ENCODE measurements at places on chromosomes 11 and 22. TPM values are rescaled to one million over a fixed set of nuclear protein-coding genes. Genes with fewer than 3 reads are reported as not detected.

DNA sequence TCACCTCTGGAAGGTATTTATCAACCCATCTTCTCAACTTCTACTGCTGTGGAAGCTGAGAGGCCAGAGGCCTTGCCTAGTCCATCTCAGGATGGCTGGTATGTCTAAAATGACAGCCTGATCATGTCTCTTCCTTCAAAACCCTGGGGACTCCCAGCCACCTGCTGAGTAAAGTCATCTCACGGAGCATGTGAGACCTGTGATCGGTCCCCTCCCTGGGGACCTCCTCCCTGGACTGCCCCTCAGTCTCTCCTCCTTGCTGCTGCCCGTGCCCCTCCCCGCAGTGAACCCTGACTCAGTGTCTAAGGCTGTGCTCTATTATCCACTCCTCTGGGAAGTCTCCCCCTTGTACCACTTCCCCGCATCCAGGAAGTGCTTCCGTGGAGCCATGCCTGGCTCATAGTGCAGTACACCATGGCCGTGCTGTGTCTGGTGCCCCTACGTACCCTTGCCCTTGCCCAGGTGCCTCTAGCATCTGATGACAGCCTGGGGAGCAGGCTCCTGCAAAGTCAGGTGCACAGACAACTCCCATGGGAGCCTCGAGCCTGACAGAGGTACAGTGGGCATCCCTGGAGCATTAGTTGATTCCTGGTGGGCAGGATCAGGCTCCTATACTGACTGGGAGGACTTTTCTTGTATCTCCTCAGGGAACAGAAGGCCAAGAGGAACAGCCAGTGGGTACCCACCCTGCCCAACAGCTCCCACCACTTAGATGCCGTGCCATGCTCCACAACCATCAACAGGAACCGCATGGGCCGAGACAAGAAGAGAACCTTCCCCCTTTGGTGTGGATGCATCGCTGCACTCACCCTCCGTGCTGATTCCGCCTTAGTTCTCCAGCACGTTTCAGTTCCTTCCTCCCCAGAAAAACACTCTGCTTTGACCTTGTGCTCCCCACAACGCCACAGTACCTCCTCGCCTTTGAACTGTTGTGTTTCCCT, 13.8 kb downstream of the SMARCB1 start:
- H3K36me3 ChIP-seq: peaks cover 7% of the 10 kb centered on the region
- no peaks in the 10 kb centered on the region for H3K27me3 ChIP-seq
- DNase-seq: peak; percentile 89
- peak overlapping the region; percentile 93 for H3K27ac ChIP-seq
- H3K4me1 ChIP-seq: peaks cover 63% of the 10 kb centered on the region

DNA sequence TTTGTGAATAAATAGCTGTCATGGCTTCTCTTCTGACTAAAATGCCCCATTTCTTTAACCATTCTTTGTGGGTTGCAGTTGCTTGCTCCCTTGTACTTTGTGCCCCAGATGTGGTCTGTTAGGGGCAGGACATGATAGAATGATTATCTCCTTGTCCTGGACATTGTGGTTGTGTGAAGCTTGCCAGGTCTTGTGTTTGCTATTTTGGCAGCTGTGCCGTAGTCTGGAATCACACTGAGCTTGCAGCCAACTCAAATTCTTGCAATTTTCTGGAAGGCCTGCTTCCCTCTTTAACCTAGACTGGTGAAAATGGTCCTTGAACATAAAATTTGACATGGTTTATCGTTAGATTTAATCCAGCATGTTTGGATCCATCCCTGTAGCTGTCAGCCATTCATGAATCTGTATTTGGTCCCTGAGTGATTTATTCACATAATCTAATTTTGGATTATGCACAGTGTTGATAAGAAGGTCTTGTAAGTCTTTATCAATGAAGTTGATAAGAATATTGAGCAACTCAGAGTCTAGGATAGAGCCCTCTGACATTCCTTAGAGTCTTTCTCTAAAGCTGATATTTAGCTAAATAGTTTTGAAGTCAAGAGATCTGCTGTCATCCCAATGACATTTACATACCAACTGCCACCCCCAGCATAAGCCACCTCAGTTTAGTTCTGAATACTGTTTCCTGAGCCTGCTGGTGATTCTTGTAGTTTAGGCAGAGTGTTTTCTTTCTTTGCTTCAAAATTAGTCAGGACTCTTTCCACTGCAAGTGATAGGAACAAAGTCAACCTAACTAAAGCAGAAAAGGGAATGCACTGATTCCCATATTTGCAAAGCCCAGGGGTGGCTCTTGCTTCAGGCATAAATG, 9.8 kb downstream of the SPON1 start:
- H3K4me1 ChIP-seq: no peaks in the 10 kb centered on the region
- DNase-seq: no peak
- no peaks in the 10 kb centered on the region for H3K36me3 ChIP-seq
- H3K4me3 ChIP-seq: no peak overlapping the region

- no peak for DNase-seq
- H3K27ac ChIP-seq: no peak overlapping the region
- no peaks in the 10 kb centered on the region for H3K4me1 ChIP-seq
- no peak overlapping the region for H3K4me3 ChIP-seq
- H3K27me3 ChIP-seq: no peaks in the 10 kb centered on the region
These were observed 159.5 kb upstream of the POU2AF2 start for GRCh38 chr11:111086058-111086457.

LUZP2 gene
- polyA plus RNA-seq: not detected
